ENCODE measurements at places on chromosomes 1 and 21.

- H3K36me3 ChIP-seq, result no peaks in the 10 kb centered on the region
- H3K4me1 ChIP-seq, result peaks cover 8% of the 10 kb centered on the region
- H3K27ac ChIP-seq, result no peak overlapping the region
- no peaks in the 10 kb centered on the region for H3K27me3 ChIP-seq
- H3K4me3 ChIP-seq, result no peak overlapping the region
Measured at GRCh38 chr21:29121759-29122158, 8.7 kb upstream of the MAP3K7CL start.

DNA sequence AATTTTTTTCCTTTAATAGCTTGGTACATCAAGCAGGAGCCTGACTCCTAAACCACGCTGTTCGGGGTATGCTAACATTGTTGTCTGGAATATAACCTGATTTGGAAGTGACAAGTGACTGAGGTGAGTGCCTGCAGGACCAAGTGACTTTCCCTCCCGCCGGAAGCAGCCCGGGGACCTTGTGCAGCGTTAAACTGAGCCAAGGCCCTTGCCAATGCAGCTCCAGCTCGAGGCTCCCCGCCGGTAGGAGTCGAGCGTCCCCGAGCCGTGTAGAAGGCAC, 716 bp upstream of the MTARC1 start:
- H3K4me3 ChIP-seq, result peak overlapping the region; percentile 73
- peaks cover 11% of the 10 kb centered on the region for H3K36me3 ChIP-seq
- DNase-seq, result no peak

DNA sequence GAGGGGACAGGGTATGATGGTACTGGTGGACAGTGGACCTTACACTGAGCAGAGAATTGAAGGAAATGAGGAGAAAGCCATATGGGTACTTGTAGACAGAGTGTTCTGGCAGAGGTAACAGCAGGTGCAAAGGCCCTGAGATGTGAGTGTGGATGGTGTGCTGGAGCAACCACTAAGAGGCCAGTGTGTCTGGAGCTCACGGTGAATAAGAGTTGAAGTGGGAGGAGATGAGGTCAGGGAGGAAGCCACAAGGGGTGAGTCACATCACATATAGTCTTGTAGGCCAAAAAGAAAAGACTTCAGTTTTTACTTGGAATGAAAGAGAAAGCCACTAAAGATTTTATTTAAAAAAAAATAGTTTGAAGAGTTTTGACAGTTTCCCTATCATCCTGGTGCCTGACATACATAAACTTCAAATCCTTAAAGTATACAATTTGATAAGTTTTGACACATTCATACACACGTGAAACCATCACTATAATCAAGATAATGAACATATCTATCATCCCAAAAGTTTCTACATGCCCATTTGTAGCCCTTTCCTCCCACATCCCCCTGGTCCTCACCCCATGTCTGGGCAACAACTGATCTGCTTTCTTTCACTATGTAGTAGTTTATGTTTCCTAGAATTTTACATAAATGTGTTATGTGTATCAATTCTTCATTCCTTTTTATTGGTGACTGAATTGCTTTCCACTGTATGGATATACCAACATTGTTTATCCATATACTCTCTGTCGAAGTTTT, 148.4 kb downstream of the GPATCH2 start:
- no peak for DNase-seq
- no peaks in the 10 kb centered on the region for H3K4me1 ChIP-seq
- no peaks in the 10 kb centered on the region for H3K36me3 ChIP-seq
- no peak overlapping the region for H3K27ac ChIP-seq
- H3K4me3 ChIP-seq, result no peak overlapping the region
- no peaks in the 10 kb centered on the region for H3K27me3 ChIP-seq

- H3K36me3 ChIP-seq, result no peaks in the 10 kb centered on the region
- no peak overlapping the region for H3K27ac ChIP-seq
- no peak for DNase-seq
- H3K4me3 ChIP-seq, result no peak overlapping the region
- H3K4me1 ChIP-seq, result peaks cover 1% of the 10 kb centered on the region
Measured at GRCh38 chr1:53334312-53334711, 6.4 kb upstream of the LRP8 start.

GRCh38 chr21:46295996-46296752, 10.0 kb downstream of the YBEY start:
- H3K4me3 ChIP-seq, result no peak overlapping the region
- H3K4me1 ChIP-seq, result peaks cover 18% of the 10 kb centered on the region
- no peak for DNase-seq
- H3K27me3 ChIP-seq, result peaks cover 16% of the 10 kb centered on the region
- peaks cover 39% of the 10 kb centered on the region for H3K36me3 ChIP-seq

- peaks cover 14% of the 10 kb centered on the region for H3K4me1 ChIP-seq
- H3K4me3 ChIP-seq, result no peak overlapping the region
- H3K36me3 ChIP-seq, result peaks cover 3% of the 10 kb centered on the region
- no peak for DNase-seq
- no peak overlapping the region for H3K27ac ChIP-seq
Measured at GRCh38 chr1:228453614-228454013, 33.6 kb upstream of the RNF187 start.

DNA sequence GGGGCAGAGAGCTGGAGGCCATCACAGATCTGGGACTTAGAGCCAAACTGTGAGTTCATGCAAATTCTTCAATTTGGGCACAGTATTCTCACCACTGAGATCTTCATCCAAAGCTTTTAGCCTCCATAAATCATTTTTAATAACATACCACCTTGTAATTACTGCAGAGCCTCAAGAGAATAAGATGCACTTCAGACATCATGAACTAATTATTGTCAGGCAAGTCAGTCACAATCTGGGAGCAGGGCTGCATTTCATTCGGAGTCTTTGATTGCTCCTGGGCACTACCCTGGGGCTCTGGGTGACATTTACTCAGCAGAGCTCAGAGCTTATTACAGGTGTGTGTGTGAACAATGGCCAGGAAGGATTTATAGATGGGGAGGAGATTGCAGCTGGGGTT, 623.7 kb downstream of the PTPRU start:
- no peak for DNase-seq
- no peak overlapping the region for H3K27ac ChIP-seq
- H3K4me3 ChIP-seq, result no peak overlapping the region
- H3K4me1 ChIP-seq, result peaks cover 2% of the 10 kb centered on the region
- peaks cover 14% of the 10 kb centered on the region for H3K36me3 ChIP-seq

DNA sequence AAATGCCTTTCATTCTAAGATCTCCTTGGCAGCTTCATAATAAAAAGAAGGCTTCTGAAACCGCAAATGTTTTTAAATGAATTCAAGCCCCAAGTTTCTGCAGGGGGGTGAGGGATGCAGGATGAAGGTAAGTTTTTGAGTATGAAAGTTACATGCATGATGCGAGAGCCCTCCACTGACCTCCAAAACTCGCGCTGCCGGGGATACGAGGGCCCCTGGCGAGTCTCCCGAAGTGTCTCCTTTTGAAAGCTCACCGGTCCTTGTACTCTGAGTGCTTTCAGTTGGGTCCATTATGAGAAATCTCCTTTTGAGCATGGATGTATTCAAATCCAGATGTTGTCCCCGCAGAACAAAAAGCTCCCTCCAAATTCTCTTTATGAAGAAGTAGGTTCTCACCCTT, 18.9 kb upstream of the ZC3H12A start:
- no peaks in the 10 kb centered on the region for H3K36me3 ChIP-seq
- H3K4me3 ChIP-seq, result no peak overlapping the region
- peaks cover 33% of the 10 kb centered on the region for H3K4me1 ChIP-seq
- no peaks in the 10 kb centered on the region for H3K27me3 ChIP-seq

DNA sequence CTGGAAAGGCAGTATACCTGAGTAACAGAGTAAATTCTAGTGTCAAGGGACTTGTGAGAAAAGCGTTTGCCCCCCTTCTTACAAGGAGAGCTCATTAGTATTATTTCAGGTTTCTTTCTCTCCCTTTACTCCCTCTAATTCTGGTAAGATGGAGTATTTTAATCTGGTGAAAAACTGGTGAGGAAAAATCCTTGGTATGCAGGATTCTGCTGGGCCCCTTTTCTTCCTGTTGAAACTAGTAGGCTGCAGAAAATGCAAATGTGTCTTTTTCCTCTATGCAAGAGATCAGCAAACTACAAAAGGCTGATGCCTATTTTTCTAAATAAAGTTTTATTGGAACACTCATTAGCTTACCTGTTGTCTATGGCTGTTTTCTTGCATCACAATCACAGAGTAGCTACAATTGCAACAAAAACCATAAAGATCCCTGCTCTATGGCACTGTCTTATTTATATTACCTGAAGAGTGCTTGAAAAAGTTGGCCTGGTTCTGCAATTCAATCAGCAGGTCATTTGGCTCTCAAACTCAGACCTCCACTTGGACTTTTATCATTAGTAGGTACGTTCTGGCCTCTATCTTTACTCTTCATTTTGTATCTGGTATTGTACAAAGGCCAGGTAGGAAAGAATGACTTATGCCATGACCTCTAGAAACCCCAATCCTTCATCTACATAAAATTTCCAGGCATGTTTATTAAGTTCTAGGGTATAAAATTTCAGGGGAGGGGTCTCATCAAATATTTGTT, 109.6 kb downstream of the AKT3 start:
- no peak overlapping the region for H3K4me3 ChIP-seq
- no peak for DNase-seq
- H3K27ac ChIP-seq, result peak overlapping the region; percentile 96
- no peaks in the 10 kb centered on the region for H3K27me3 ChIP-seq

GRCh38 chr1:65538086-65538485, 117.6 kb downstream of the LEPR start:
- no peak for DNase-seq
- H3K4me3 ChIP-seq, result no peak overlapping the region
- H3K36me3 ChIP-seq, result peaks cover 4% of the 10 kb centered on the region
- no peaks in the 10 kb centered on the region for H3K4me1 ChIP-seq
- H3K27me3 ChIP-seq, result no peaks in the 10 kb centered on the region

GRCh38 chr1:19811206-19811851, 3.8 kb downstream of the RNF186 start:
- no peaks in the 10 kb centered on the region for H3K27me3 ChIP-seq
- peak; percentile 72 for DNase-seq
- no peak overlapping the region for H3K4me3 ChIP-seq
- H3K36me3 ChIP-seq, result no peaks in the 10 kb centered on the region

- no peaks in the 10 kb centered on the region for H3K27me3 ChIP-seq
- no peak overlapping the region for H3K4me3 ChIP-seq
- no peak overlapping the region for H3K27ac ChIP-seq
- H3K4me1 ChIP-seq, result peaks cover 14% of the 10 kb centered on the region
- DNase-seq, result no peak
- H3K36me3 ChIP-seq, result peaks cover 8% of the 10 kb centered on the region
Measured at GRCh38 chr1:151568626-151569088, 28.5 kb downstream of the TUFT1 start.

DNA sequence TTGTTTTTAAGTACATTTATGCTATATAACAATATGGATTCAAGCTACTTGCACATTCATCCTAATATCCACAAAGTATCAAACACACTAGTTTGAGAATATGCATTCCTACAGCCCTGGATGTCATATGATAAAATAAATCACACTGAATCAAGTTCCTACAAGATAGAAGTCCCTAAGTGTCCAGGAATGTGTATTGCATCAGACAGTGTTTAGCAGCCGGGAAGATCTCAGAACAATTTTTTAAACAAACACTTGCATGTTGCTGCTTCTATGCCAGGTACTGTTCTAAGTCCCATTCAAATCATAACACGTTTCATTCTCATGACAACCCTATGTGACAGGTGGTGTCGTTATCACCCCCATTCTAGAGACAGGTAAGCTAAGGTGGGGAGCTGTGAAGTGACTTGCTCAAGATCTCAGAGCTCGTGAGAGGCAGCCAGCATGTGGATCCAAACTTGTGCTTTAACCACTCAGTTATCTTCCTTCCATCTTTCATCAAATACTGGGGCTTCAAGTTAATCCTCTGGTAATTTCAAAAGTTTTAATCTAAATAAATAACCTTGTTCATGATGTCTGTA, 68.3 kb upstream of the KIF26B start:
- peaks cover 17% of the 10 kb centered on the region for H3K36me3 ChIP-seq
- no peak overlapping the region for H3K27ac ChIP-seq
- no peak for DNase-seq
- no peak overlapping the region for H3K4me3 ChIP-seq
- H3K27me3 ChIP-seq, result no peaks in the 10 kb centered on the region
- H3K4me1 ChIP-seq, result no peaks in the 10 kb centered on the region

- DNase-seq, result no peak
- peaks cover 49% of the 10 kb centered on the region for H3K36me3 ChIP-seq
Measured at GRCh38 chr1:87638636-87639035, 310.0 kb downstream of the LMO4 start.

DNA sequence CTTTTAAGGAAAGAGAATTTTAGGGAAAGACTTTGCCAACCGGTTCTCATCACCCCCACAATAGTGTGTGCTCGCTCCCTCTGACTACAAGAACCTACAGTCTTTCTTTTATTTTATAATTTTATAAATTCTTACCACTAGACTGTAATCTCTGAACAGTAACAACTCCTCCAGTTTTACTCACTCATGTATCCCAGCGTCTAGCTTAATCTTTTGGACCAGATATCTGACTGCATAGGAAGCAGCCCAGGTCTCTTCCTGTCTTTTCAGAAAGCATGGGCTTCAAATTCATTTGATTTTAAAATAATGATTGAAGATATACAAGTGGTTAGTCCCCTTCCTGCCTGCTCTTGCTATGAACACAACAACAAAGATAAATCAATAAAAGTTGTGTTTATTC, 19.0 kb upstream of the DUSP10 start:
- DNase-seq, result no peak
- H3K4me3 ChIP-seq, result no peak overlapping the region
- no peaks in the 10 kb centered on the region for H3K27me3 ChIP-seq
- no peak overlapping the region for H3K27ac ChIP-seq

GRCh38 chr1:19273106-19273843, 15.3 kb downstream of the AKR7A3 start:
- H3K27me3 ChIP-seq, result peaks cover 35% of the 10 kb centered on the region
- no peak overlapping the region for H3K27ac ChIP-seq
- no peaks in the 10 kb centered on the region for H3K4me1 ChIP-seq
- H3K36me3 ChIP-seq, result no peaks in the 10 kb centered on the region

DNA sequence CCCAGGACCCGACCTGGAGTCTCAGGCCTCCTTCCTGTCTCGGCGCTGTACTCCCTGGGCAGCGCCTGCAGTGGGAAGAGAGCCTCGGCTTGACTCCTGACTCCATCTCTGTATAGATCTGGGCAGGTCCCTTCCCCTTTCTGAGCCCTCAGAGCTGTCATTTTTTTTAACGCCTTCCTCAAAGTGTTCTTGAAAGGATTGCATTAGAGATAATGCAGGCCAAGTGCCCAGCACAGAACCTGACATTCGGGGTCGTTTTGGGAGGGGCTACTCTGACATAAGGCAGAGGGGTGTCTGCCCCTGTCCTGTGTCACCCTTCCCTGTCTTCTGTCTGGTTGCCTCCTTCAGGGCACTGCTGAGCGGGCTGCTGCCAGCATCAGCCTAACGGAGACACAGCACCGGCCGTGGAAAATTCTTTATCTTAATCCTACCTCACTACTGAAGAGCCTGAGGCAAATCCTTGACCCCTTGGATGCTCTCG, 271.6 kb downstream of the TRABD2B start:
- H3K27me3 ChIP-seq, result peaks cover 71% of the 10 kb centered on the region
- H3K4me1 ChIP-seq, result peaks cover 15% of the 10 kb centered on the region
- DNase-seq, result no peak
- no peak overlapping the region for H3K27ac ChIP-seq
- peak overlapping the region; percentile 39 for H3K4me3 ChIP-seq
